ENCODE measurements at places on chromosomes 1 and 21. TPM values are rescaled to one million over a fixed set of nuclear protein-coding genes. Genes with fewer than 3 reads are reported as not detected.

TAS1R3 gene
- total RNA-seq = 4.0 TPM

ZNF648 gene
- not detected for total RNA-seq

- no peak for DNase-seq
Observed at GRCh38 chr1:39632682-39633417, 6.6 kb downstream of the HEYL start.

- DNase-seq = no peak
Observed at GRCh38 chr1:171167785-171168184, 17.3 kb upstream of the FMO2 start.

DNA sequence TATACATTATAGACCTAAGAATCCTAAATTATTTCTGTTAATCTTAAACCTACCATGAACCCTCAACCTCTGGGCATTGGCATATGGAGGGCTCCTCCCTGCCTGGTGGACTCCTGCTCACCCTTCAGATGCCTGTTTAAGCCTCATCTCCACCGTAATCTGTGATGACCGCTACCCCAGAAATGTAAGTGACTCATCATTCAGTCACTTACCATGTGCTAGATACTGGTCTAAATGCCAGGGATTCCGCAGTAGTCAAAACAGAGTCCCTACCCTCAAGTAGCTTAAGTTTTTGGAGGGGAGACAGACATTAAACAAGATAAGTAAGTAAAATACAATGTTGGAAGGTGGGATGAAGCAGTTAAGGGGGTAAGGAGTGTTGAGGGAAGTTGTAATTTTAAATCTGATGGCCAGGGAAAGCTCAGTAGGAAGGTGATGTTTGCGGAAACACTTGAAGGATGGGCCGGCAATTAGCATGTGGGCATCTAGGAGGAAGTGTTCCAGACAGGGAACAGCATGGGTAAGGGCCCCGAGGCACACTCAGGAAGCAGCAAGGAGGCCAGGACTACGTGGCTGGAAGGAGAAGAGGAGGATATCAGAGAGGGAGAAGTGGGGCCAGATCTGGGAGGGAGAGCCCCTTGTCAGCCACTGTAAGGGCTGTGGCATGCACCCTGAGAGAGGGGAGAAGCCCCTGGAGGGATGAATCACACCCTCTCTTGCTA, 141.7 kb upstream of the HOOK1 start:
- no peak for DNase-seq

DNA sequence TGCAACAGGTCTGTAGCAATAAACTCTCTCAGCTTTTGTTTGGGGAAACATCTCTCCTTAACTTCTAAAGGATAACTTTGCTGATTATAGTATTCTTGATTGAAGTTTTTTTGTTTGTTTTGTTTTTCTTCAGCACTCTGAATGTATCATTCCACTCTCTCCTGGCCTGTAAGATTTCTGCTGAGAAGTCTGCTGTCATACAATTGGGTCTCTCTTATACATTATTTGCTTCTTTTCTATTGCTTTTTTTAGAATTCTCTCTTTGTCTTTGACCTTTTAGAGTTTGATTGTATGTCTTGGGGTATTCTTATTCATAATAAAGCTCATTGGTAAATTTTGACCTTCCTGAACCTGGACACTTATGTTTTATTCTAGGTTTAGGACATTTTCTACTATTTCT, 386.3 kb downstream of the MRPL39 start:
- DNase-seq = no peak

- no peak for DNase-seq
Observed at GRCh38 chr1:98903726-98904125, 100.9 kb downstream of the PLPPR5 start.
